SK-MEL-5 (cell line): ENCODE measurements at places on chromosomes 6 and 20. TPM values are rescaled to one million over a fixed set of nuclear protein-coding genes. Genes with fewer than 3 reads are reported as not detected.
A peak's percentile ranks its signal among the peaks of the same experiment; 100 is the strongest.

NEDD9 gene
- total RNA-seq: 134 and 140 TPM in 2 replicates

ECHDC1 gene
- 52.8 and 57.3 TPM in 2 replicates for total RNA-seq

MUC21 gene
- not detected in 2 replicates for total RNA-seq

NCOA5 gene
- 15.9 and 16.6 TPM in 2 replicates for total RNA-seq

MED20 gene
- 19.5 and 21.1 TPM in 2 replicates for total RNA-seq

SLC22A3 gene
- total RNA-seq: not detected in 2 replicates

VIP gene
- total RNA-seq: 0.16 TPM in 1 of 2 replicates, not detected in the other

DLK2 gene
- total RNA-seq: 0.48 and 0.83 TPM in 2 replicates

MAK gene
- 0.26 and 0.29 TPM in 2 replicates for total RNA-seq

OVOL2 gene
- not detected in 2 replicates for total RNA-seq

PARD6B gene
- 4.8 and 5.9 TPM in 2 replicates for total RNA-seq

SSTR4 gene
- total RNA-seq: not detected in 2 replicates

OSTM1 gene
- 194 and 228 TPM in 2 replicates for total RNA-seq

C20orf144 gene
- not detected in 2 replicates for total RNA-seq

DNA sequence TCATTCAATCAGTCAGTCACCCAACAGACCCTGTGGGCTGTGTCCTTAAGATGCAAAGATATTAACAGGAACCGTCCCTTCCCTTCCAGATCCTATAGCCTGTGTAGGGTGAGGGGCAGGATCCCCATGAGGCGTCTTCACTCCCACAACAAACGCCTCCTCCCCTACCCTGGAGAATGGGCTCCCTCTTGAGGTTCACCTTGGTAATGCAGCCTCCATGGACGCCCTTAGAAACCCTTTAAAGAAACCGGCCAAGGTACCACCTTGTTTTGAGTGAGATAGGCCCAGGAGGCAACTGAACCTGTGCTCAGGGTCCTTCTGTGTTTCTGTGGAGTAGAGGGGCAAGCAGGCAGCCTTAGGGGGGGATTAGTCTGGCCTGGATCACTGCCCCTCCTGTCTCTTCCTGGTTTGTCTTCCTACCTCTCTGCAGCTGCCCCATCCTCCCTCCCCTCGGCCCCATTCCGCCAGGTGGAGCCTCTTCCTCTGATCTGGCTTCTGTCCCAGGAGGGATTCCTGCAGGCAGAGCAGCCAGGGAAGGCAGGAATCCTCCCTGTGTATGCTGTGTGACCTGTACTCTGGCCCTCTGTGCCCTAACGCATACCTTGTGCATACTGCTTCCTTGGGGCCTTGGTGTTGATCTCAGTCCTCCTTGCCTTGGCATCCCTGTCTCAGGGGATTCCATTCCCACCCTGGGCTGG, 6.6 kb upstream of the GUCA1A start:
- peak; percentile 82 for DNase-seq

- peak; percentile 67 for DNase-seq
Measured at GRCh38 chr20:17617212-17617867, 47.5 kb downstream of the DSTN start.

DNA sequence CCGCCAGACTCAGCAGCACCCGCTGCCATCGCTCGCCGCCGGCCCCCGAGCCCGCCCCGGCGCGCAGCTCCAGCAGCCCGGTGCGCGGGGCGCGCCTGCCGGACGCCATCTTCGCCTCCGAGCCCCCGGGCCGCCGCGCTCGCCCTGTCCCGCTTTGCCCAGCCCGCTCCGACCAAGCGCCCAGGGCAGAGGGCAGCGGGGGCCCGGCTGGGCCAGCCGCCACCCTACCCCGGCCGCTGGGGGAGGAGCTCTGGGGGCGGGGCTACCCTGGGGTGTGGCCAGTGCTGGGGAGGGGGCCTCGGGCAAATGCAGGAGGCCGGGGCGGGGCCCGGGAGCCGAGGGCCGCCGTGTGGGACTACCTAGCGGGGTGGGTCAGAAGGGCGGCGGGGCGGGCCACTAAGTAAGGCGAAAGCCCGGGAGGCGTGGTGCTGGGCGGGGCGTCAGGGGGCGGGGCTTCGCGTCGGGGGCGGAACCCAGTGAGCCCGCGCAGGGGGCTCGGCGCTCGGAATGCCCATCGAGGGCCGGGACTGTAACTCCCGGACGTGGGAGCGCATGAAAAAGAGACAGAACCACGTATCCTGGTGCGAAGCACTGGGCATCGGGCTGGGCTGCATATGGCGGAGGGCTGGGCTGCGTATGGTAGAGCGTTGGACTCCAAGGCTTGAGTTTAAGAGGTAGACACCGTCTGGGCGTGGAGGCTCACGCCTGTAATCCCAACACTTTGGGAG, at the start of gene SNTA1:
Gene SNTA1 (minus strand): TSS at position 252 of the 728 bp plus-strand sequence. CDS start 143 bp downstream, at position 109.
- peak; percentile 93 for DNase-seq

DNA sequence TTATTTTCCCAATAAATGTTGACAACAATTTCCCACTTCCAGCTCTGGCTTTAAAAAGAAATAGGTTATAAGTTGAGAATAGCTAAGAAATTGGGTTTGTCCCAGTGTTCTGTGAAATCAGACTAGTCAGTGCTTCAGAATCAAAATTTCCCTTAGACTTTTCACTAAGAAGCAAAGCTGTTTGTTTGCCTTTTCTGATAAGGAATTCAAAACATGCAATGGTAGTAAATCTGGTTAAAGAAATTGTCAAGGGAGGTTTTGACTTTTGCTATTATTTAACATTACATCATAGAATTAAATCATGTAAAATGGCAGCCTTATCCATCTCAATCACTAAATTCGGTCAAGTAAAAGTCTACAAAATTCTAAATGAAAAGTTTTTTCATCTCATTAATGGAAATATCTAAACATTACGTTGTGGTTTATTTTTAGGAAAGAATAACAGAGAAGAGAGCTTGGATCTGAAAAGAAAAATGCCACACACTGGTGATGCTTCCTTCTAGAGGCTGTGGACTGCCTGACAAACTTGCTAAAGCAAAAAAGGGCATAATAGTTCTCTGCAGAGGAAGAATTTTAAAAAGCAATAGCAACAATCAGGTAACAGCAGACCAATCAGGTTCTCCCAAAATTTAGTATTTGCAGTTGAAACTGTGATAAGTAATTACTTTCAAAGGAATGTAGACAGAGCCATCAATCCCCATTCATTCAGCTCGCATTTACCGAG, 36.4 kb downstream of the PLAGL1 start:
- DNase-seq: no peak

DNA sequence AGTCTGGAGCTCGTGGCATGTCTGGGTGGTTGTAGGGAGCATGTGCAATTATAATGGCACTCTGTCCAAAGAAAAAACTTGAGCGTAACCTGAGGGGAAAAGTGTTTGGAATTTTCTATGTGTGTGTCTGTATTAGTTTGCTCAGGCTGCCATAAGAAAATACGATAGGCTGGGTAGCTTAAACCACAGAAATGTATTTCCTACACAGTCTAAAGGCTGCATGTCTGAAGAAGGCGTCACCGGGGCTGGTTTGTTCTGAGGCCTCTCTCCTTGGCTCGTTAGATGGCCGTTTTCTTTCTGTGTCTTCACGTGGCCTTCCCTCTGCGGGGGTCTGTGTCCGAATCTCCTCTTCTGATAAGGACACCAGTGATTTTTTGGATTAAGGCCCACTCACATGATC, 59.0 kb downstream of the IGF2R start:
- peak; percentile 5 for DNase-seq

- no peak for DNase-seq
Measured at GRCh38 chr6:156851454-156851921, 74.3 kb downstream of the ARID1B start.

DNA sequence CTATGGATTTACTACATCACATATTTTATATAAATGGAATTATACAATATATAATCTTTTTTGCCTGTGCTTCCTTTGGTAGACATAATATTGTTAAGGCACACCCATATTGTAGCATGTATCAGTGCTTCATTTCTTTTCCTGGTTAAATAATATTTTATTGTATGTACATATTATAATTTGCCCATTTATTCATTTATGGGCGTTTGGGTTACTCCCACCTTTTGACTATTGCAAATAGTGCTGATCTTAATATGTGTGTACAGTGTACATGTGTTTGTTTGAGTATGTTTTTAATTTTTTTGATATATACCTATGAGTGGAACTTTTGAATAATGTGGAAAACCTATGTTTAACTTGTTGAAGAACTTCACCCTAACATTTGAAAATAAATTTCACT, 804.2 kb downstream of the DHX35 start:
- no peak for DNase-seq

- no peak for DNase-seq
Measured at GRCh38 chr20:16224836-16225235, 348.4 kb downstream of the KIF16B start.

DNA sequence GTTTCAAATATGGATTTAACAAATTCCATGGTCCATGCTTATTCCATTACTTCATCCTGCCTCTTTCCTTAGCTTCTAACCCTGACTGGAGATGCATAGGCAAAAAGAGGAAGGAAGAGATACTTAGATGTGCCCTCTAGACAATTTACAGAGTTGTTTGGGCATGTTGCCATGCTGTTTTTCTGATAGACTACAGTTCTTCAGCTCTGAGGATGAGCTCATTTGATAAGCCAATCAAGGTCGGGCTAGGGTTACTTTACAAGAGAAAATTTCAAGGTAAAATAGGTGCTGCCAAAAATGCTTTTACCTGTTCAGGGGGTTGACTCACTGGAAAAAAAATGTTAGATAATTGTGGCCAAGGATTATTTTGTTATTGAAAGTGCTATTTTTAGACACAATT, 5.9 kb downstream of the HCRTR2 start:
- no peak for DNase-seq

- no peak for DNase-seq
Measured at GRCh38 chr6:19303383-19303782, 533.8 kb upstream of the ID4 start.

GRCh38 chr6:91710342-91710741, 1123.5 kb upstream of the MAP3K7 start:
- DNase-seq: peak; percentile 83

GRCh38 chr6:106453756-106454367, 93.3 kb downstream of the CRYBG1 start:
- no peak for DNase-seq

DNA sequence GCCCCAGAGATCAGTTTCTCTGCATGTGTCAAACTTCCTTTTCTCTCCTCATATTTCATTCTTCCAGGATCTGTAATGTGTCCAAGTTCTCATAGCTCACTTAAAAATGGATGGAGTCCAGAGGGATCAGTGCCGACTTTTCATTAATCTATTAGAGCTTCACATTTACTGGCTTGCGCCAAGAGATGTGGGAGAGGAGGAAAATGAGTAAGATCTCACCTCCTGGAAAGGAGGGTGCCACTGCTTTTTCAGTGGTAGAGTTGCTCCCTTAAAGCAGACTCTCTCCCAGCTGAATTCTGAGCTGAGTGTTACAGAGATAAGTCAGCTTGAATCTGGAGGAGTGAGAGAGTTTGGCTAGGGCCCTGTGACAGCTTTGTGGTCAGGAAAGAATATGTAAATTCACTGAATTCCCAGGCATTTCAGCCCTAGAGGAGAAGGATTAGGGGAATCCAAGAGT, 175.9 kb downstream of the SOX4 start:
- DNase-seq: peak; percentile 67

DNA sequence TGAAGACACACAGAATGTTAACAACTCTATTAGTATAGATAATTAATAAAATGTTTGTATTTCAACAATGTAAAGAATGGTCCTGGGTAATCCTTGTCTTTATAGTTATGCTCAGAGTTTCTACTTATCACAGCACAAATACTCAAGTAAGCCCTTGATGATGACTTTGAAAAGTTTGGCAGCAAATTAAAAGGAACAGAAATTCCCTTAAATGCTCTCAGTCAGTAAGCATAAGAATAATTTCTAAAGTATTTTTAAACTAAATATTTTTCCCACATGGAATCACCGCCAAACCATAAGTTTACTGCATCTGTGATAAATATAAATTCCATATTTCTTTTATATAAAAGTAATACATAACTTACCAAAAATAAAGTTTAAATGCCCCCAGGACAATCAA, 96.1 kb downstream of the COL12A1 start:
- no peak for DNase-seq

DNA sequence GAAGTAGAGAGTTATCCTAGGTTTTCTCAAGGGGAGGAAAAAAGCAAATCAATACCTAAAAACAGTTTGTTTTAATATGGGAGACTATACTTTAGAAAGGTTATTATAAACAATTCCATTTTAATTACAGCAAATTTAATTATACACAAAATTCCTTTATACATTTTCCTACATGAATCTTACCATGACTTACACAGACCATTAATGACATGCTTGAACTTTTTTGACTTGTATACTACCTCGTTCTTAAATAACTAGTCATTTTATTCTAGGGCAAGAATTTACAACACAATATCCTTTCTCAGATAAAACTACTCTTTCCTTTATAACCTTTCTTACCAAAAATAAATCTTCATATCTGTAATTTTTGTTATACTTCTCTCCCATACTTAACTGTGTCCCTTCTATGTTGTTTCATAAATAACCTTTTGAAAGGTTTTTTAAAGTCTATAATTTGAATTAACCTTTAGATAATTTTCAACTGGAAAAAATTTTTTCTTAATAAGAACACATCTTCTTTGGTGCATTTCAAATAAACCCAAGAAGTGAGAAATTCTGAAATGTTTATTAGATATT, 729.4 kb downstream of the TENT5A start:
- no peak for DNase-seq

- DNase-seq: no peak
Measured at GRCh38 chr6:80357081-80357480, 250.6 kb downstream of the BCKDHB start.

DNA sequence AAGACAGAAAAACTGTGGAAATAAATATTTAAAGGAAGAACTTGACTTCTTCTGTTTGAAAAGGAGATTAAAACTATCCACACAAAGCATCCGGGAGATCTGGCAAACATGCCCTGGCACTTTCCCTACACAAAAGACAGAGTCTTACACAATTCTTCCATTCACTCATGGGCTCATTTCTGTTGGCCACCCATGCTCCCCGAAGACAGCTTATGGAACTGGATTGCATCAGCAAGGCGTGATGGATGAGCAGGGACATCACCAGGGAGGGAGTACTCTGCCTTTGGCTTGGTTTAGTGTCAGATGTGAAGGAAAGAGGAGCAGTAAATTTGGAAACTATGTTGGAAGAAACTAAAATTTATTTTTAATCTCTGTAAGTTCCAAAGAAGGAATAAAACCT, 379.3 kb downstream of the CD109 start:
- peak; percentile 22 for DNase-seq

- DNase-seq: no peak
Measured at GRCh38 chr6:145842693-145843546, 28.3 kb upstream of the FBXO30 start.

GRCh38 chr6:328924-329323, 36.6 kb downstream of the DUSP22 start:
- DNase-seq: no peak

- DNase-seq: peak; percentile 100
Measured at GRCh38 chr6:23650676-23651075, 475.3 kb upstream of the NRSN1 start.

DNA sequence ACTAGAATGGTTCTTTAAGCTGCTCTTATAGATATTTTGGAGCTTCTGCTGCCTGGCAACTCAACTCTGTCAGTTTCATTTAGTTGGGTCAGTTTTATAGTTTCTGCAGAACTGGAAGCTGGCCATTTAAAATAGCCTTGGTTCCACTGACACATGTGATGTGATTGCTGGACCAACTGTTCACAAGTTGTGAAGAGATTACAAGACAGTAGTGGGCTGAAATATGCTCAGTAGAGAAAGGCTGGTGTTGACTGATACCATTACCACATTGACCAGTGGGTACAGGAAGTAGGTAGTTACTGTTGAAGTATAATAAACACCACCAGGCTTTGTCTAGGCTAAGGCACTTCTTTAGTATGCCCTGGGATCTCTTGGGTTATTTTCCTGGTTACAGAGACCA, 39.0 kb downstream of the BCKDHB start:
- no peak for DNase-seq

- DNase-seq: peak; percentile 68
Measured at GRCh38 chr20:56368351-56369134, 9.8 kb downstream of the FAM210B start.

- DNase-seq: no peak
Measured at GRCh38 chr6:148103436-148103835, 239.2 kb upstream of the SASH1 start.
